ENCODE measurements at places on chromosomes 5 and 9.
A peak's percentile ranks its signal among the peaks of the same experiment; 100 is the strongest.

DNA sequence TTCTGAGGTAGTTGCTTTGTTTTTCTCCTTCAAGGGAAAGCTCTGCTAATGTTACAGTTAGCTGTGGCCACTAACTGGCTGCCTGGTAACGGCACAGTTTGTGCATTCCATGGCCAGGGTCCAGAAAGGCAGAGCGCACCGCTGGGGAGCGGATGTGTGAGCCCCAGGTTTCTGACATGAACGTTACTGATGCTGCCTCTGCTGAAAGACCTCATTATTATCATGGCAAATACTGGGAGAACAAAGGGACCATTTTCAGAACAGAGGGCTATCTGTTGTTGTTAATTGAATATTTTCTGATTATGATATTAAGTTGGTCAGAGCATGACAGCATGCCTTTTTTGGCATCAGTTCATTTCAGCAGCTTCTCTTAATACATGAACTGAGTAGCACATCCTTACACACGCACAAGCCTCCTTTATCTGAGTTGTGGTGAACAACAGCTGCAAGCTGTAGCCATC lies 134.1 kb downstream of the NUDT12 start:
- DNase-seq: no peak

DNA sequence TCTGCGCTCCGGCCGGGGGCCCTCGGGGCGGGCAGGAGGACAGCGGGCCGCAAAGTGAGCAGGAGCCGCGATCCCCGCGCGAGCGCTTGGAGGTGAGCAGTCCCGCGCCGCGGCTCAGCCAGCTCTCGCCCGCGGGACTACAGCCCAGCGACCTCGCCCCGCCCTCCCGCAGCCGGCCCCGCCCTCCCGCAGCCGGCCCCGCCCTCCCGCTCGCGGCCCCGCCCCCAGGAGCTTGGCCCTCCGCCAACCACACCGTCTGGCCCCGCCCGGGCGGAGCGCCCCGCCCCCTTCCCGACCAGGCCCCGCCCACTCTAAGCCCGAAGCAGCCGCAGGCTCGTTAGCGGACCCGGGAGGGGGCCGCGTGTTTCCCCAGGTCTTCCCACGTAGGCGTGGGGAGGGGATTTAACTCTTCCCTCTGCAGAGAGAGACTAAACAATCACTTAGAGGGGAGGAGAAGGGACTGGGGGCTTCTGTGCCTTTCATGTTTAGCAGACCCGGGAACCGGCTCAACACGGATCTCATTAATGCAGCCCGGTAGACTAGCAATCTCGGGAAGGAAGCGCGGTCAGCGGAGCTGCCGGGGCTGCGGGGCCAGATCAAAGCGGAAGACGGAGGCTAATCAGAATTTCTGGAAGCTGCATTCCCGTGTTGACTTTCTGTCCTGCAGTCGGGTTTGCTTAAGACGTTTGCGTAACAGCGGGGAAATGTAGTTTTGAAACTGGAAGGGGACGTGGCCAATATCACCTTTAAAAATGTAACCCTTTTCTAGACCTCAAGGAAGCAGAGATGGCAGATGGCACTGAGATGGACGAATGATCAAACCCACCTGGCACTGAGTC lies at the start of gene MYO10:
MYO10 (minus strand) TSS at position 139 of the 839 bp plus-strand sequence. CDS start 480 bp downstream, outside the sequence.
- peak; percentile 60 for DNase-seq

GRCh38 chr5:155676967-155677366 lies 650.0 kb upstream of the SGCD start:
- no peak for DNase-seq

DNA sequence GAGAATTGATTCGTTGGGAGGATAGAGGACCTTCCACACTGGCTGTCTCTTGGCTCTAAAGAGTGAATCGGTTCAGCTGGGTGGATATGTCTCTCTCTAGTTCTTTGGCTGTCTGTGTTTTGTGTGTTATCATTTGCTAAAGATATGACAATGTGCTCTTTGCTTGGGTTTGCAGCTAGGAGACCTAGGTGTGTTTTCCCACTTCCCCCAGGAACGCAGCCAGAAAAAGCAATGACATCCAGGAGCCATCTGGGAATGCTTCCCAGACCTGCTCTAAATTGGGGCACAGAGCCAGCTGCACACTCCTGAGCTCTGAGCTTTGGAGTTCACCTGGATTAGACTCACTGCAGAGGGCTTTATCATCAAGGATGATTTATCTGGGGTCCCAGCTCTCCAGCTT lies 12.8 kb upstream of the PDZD2 start:
- no peak for DNase-seq

DNA sequence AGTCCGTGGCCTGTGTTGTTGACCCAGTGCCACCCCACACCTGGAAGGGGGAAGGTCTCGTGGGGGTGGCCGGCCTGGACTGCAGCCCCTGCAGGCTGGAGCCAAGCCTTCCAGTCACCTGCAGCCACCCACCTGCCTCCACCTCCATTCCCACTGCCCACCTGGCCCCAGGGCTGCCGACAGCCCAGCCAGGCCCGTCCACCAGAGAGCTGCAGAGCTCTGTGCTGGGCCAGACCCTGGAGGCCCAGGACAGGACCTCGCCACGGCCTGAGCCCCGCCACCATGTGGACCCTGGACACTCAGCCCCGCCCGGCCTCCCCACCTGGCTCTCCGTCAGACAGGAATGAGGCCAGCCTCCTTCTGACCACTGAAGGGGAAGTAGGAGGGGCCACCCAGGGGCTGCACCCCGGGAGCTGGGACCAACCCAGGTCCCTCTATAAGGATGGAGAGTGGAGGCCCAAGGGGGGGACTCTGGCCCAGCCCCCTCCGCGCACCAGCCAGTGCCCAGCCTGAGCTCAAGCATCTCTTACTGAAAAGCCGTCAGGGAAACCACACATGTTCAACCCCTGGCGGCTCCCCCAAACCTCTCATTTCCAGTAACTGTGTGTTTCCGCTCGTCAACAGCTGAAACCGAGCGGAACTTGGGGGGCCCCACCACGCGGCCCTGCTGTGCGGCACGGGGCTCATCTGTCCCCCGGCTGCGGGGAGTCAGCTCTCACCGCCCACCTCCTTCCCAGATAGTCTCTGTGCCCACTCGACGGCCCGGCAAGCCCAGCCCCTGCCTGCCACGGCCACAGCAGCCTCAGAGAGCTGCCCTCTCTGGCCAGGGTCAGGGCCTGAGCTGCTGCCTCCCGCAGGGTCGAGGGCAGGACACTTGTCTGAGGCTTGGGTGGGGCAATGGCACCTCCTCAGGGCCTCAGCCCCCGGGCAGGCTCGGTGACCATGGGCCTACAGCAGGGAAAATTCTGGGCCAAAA lies 12.8 kb downstream of the NOTCH1 start:
- DNase-seq: peak; percentile 41

DNA sequence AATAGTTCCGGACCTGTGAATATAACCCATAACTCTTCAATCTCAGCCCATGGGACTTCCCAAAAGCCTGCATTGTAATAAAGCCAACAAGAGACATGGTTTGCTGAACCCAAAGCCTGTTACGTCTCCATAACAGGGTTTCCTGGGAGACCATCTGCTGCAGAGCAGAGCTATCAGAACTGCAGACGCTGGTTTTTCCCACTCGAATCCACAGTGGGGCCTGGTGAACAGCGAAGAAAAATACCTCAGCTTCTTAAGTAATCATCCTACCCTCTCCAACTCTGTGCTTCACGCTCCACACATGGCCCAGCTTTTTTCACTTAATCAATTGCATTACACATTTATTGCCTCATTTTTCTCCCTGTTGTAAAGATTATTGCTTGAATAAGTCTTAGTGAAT lies 409.5 kb upstream of the GRIA1 start:
- no peak for DNase-seq

GRCh38 chr9:8880060-8880459 lies 1080.5 kb upstream of the DMAC1 start:
- no peak for DNase-seq

DNA sequence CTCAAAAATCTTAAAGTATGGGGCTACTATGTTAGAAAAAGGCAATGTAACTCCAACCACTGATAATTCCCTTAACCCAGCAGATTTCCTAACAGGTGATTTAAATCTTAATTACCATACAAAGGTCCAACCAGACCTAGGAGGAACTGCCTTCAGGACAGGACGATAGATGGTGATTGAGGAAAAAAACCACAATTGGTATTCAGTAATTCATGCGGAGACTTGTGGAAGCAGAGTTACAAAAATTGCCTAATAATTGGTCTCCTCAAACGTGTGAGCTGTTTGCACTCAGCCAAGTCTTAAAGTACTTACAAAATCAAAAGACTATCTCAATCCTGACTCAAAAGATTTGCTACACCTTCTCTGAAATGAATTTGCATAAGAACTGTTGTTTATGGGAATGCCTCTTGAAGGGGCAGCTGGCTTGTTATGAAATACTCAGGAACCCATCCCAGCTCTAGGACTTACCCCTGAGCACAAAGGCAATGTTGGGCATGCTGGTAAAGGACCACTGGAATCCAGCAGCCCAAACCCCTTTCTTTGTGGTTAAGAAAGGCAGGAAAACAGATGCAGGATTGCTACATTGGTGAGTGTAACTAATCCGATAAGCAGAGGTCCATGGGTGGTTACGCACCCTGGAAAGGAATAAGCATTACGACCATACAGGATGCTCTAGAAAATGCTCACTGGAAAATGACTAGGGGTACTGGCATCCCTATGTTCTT lies 26.7 kb upstream of the EPB41L4A start:
- DNase-seq: no peak

DNA sequence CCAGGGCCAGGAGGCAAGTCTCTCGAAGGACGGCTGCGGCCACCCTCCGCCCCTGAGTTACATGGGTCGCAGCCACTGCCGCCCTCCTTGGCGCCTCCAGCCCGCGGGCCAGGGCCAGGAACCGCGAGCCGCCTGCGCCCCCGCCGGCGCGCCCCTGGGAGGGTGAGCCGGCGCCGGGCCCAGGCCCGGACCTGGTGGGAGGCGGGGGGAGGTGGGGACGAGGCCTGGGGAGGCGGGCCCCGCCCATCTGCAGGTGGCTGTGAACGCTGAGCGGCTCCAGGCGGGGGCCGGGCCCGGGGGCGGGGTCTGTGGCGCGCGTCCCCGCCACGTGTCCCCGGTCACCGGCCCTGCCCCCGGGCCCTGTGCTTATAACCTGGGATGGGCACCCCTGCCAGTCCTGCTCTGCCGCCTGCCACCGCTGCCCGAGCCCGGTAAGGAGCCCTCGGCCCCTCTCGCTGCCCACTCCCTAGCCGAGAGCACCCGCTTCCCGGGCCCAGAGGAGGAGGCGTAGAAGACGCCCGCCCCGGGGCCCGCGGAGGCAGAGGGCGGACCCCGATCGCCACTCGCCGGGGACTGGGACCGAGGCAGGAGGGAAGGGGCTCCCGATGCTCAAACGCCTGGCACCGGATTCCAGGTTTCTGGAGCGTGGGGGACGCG lies at the start of gene ASS1:
ASS1 (plus strand) TSS at position 397 of the 657 bp plus-strand sequence. CDS start 7,268 bp downstream, outside the sequence.
- peak; percentile 6 for DNase-seq

DNA sequence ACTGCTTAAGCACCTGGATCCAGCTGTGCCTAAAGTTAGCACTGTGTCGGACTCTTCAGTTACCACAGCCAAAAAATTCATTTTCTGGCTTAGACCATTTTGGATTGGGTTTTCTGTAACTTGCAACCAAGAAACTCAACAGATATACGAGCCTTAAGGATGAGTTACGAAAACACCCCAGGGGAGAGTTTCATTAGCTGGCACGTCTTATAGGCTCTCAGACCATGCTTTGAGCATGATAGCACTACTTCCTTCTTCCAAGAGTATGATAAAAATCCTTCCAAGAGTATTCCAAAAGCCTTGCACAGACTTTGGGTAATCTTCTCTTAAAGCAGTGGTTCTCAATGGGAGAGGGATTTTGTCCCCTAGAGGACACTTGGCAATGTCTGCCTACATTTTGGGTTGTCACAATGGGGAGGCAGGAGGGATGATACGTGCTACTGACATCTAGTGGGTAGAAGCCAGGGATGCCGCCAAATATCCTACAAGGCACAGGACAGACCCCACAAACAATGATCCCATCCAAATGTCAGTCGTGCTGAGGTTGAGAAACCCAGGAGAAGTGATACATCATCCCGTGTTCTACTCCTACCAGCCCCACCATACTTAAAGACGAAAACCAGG lies 64.8 kb downstream of the SMIM23 start:
- no peak for DNase-seq

- no peak for DNase-seq
Measured at GRCh38 chr5:78025540-78025939, 249.4 kb upstream of the TBCA start.

DNA sequence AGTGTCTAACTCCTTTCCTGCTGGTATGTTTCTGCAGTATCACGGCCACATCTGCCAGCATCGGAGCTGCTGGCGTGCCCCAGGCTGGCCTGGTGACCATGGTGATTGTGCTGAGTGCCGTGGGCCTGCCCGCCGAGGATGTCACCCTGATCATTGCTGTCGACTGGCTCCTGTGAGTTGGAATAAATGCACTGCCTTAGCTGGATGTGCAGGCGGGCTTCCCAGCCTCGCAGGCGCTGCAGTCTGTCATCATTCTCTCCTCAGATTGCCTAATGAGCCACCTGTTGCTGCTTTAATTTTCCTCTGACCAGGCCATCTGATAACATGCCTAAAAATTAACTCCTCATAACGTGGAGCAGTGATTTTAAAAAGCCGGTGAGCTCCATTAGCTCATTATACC lies 79.1 kb upstream of the PLPP6 start:
- DNase-seq: no peak

GRCh38 chr9:34771007-34771406 lies 61.1 kb upstream of the CCL21 start:
- no peak for DNase-seq

DNA sequence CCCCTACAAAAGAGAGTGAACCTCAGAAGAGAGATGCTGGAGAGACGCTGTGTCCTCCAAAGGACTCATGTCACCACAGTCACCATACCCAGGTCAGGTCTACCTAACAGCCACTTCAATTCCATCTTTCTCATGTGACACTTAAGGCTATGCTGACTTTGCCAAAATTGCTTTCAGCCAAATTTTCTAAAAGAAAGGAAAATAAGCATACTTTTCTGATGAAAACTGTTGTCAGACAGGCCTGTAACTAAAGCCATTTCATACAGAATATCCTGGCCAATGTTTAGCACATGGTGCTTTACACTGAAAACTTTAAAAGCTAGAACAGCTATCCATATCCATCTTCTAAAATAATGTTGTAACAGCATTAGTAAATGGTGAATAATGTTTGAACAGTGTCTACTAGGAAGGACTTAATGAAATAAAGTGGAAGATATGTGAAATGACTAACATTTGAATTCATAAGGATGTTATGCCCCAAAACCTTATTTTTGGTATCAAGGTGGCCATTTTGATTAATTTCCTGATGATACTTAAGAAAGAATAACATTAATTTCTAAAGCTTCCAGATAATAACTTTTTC lies 97.2 kb downstream of the NFIB start:
- DNase-seq: no peak

DNA sequence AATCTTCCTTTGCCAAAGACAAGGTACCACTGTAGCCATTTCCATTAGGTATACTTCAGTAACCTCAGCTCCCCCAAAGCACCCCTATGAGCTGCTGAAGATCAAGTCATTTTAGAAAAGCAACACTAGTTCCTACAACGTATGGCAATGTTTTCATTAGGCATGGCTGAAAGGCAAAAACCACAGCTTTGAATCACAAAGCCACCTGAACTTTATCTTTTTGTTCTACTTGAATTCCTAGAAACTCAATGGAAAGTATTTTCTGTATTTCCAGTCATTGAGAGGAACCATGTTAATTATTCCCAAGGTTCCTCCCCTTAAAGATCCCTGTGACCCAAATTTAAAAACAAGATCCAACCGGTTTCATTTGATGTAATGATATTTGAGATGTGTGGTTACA lies 152.1 kb downstream of the EFNA5 start:
- DNase-seq: no peak

Measured in stimulated activated CD8-positive, alpha-beta memory T cell treated with anti-CD3 and anti-CD28 coated beads, Interleukin-15, amount 100 ng/mL, for 24 hours (primary cell).